ENCODE measurements at places on chromosomes 1 and 21.

DNA sequence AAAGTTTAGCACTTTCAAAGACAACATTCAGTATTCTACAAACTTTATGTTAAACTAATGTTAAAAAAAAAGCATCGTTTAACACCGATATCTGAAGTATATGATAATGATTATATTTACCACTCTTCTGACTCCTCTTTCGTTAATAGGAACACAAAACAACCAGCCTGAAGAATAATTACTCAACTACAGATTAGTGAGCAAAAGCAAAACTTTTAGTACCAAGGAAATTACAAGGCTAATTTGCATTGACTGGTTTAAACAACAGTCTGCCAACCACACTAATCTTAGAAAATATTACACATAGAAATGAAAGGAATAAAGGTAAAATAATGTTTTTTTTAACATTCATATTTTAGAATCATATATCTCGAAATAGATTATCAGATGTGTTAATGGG lies 500.7 kb downstream of the LMO4 start:
- DNase-seq: no peak

DNA sequence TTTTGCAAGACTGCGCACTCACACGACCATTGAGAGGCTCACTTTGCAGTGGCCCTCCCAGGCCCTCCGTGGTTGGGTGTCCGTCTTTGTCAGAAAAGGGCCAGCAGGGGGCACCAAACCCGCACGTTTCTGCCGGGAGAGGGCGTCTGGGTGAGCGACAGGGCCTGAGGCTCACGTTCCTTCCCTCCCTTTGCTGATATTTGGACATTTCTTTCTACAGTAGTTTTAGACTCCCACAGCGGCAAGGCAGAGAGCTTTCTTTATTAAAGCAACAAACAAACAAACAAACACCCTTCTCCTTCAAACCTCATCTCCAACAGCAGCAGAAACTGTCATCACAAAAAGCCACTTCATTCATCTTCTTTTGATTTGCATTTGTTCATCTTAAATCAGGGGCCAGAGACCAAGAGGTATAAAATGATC lies 79.2 kb upstream of the WDR26 start:
- DNase-seq: peak; percentile 98

DNA sequence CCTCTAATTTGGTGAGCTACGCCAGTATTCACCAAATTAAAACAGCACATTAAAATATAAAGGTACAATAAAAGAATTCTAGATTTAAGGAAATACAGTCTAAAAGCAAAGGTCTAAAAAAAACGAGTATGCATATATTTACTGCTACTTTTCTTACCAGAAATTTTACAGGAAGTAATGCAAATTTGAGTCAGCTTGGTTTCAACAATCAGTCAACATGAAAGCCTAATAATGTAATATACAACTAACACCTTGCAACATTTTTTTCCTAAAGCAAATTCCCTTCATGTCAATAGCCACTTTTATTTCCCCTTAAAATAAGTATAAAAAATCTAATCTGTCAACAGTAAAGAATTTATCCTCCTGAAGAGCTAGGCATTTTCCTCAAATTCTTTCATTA lies 11.9 kb downstream of the PTP4A2 start:
- no peak for DNase-seq

GRCh38 chr1:76425201-76426145 lies 350.9 kb downstream of the ST6GALNAC3 start:
- DNase-seq: no peak

GRCh38 chr1:241485145-241485544 lies 34.4 kb downstream of the FH start:
- DNase-seq: no peak

DNA sequence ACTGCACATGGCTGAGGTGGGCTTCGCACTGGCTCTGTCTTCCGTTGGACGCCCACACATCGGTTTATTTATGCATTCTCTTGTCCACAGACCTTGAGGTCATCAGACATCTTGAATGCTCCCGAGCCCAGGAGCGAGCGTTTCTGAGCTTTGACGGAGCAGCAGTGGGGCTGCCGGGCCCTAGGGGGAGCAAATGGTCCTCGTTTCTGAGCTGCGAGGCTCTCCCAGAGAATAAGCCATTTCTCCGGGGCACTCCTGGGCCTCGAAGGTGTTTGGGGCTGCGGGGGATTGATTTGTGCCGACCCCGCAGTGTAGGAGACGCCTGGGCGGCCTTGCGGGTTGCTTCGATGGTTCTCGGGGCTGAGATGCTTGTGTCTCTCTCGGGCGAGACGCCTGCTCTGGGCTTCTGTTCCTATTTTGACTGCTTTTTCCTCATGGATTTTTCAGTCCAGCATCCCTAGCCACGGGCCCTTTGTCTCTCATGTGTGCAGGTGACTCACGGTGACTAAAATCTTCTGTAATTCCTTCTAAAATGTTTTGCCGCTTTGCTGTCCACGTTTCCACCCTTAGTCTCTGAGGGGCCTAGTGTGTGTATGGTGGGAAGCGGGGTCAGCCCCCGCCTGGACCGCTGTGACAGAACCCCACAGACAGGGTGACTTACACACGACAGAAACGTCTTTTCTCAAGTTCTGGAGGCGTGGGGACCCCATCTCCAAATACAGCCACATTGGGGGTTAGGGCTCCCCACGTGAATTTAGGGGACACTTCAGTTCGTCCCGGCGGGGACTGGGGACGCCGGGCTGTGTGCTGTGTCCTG lies 62.1 kb downstream of the FAAP20 start:
- DNase-seq: no peak

DNA sequence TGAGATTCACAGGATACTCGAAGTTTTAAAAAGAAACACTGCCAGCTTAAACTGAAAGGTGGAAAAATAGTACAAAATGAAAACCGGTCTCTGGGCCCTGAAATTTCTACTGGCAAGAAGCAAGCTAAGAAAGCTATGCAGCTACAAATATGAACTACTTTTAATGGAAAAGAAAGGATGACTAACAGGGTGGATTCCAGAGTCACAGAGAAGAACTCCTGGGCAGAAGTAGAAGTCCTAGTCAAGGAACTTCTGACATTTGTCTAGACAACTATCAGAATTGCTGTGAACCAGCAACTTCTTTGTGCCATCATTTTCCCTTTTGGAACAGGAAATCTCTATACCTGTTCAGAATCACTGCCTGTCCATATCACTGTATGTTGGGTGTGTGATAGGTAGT lies 38.1 kb downstream of the CD160 start:
- DNase-seq: no peak

DNA sequence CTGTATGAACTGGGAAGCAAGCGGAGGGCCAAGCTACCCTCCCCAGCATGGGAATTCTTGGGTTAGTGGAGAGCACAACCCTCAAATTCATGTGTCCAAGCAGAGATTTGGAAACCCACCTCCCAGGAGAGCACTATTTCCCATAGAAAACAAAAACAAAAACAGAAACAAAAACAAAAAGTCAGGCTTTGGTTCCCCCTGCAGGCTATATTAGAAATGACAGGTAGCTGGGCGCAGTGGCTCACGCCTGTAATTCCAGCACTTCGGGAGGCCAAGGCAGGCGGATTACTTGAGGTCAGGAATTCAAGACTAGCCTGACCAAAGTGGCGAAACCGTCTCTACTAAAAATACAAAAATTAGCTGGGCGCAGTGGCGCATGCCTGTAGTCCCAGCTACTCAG lies 10.8 kb downstream of the MINDY1 start:
- no peak for DNase-seq

- no peak for DNase-seq
Observed at GRCh38 chr1:214476229-214476985, 75.0 kb downstream of the PTPN14 start.

- no peak for DNase-seq
Observed at GRCh38 chr1:210151052-210151672, 81.4 kb upstream of the SERTAD4 start.

DNA sequence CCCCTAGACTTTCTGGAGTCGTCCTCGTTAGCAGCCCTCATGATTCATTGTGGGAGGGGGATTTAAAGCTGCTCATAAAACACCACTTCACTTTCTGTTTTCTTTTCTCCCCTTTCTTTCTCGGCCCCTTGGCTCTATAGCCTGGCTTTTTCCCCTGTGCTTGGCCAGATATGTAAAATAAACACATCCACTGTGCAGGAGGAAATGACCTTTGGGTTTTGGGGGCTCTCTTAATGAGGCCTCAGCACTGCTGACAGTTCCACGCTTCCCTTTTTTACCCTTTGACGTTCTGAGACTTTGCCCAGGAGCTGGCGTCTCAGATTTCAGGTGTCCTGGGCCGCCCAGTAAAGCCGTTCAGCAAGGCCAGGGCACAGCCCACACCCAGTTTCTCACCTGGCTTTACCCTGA lies 65.7 kb downstream of the RUNX3 start:
- no peak for DNase-seq

DNA sequence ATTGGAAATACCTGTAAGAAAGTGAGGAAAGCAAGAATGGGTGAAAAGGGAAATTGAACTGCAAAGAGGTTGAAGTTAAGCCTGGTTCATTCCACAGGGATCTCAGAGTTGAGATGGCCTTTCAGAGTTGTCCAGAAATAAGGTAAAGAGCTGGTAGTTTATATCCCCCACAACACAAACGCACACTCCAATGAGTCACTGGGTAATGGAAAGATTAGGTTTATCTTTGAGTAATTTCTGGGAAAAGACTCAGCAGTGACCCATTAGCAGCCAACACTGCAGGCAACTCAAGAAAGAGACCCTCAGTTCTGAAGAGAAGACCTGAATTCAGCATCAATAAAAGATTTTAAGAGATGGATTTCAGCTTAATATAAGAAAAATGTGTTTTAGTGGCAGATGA lies 485.5 kb downstream of the PTPRC start:
- no peak for DNase-seq

DNA sequence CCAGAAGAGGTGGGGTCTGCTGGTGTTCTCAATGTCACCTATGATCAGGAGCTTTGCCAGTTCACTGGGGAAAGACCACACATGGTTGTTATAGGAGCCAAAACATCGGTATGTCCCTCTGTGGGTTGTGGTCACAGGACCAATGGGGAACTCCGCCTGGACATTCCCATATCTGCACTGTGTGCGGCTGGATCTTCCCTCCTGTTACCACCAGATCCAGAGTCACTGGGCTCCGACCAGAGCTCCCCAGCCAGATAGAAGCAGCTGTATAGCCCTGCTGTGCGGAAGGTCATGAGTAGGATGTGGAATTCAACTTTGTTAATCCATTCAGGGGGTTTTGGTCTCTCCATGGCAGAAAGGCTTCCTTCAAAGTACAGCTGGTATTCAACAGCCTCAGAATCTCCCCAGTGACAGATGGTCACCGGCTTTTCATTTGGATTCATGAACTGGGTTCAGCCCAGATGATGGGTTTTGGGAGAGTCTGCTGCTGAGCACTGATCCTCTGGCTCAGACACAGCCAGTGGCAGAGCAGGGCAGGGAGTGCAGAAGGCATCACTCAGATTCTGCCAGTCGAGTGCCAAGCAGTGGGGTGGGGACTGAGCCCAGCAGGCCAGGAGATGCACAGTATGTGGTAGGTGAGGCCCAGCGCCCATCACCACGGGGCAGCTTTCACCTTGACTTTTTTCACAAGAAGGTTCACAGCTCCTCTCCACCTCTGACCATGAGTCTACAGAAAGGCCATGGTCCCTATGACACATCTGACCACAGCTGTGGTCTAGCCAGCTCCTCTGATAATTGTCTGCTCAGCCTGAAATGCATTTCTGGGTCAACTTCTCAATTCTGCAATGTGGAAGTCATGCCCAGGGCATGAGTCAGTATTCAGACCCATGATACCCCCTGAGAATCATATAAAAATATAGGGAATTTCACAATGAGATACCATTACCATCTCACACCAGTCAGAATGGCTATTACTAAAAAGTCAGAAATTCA lies 2.9 kb upstream of the SHCBP1L start:
- DNase-seq: no peak

DNA sequence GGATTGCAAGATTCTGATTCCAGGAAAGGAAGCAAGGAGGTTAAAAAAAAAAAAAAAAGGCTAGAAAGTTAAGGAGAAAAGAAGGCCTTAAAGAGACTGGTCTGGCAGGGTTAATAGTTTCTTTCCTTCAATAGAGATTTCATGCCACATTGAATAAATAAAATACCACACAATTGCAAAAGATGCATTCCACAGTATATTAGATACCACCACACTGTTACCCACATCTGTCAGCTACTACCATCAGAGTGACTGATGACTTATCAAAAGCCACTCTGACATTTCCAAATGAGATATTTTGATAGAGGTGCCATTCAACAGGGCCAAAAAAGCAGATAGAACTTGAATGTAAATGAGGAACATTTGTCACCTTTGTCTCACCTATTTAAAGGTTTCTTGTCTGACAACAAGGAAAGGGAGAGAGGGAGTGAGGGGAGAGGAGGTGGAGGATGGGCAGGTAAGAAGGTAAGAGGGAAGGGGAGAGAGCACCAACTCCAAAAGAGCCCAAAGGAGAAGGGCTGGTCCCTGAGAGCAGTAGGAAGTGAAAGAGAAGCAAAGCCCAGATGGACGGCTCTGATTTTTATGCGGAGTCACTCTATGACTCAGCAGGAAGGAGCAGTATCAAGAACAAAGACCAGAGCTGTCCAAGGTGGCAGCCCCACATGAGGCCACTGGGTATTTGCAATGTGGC lies 38.3 kb downstream of the LRRN2 start:
- DNase-seq: no peak

DNA sequence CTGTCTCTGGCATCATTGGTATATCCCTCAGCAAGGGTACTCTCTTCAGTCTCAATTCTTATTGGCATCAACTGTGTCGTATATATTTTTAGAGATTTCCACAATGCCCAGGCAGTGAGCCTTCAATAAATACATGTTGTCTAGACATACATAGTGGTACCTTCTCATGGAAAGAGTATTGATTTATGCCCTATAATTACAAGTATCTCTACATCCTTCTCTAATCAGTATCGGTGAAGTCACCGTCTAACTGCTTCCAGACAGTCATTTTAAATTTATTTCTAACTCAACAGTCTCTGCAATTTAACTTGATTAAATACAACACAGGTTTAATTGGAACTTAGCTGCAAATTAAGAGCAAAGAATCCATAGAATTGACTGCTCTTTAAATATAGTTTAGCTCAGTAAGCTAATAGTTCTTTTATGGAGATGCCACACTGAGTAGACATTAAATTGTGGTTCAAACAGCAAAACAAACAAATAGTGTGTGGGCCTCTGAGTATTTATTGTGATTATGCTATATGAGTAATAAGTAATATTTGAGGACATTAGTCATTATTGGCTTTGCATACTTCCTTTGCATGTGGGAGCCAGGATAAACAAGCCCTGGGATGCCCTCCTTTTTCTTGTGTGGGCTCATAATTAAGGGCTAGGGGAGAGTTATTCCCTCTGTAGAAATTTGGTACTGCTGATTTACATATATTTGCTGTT lies 126.9 kb upstream of the DUSP10 start:
- DNase-seq: no peak

DNA sequence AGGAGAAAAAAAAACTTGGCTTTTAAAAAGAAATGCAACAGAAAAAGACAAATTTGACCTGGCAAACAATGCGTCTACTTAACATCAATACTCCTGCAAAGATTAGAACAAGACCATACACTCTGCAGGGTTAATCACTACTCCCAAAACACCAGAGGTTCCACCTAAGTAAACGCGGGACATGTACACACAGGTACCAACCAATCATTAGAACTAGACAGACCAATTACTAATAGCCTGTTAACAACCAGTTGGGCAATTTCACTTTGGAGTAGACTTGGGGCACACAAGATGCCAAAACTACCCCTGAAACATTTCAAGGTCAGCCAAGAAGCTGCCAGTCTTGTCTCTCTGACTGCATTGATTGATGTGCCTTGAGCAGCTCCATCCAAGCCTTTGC lies 125.8 kb downstream of the RRAGC start:
- no peak for DNase-seq

- no peak for DNase-seq
Observed at GRCh38 chr21:34807146-34807880, 138.5 kb downstream of the CLIC6 start.

GRCh38 chr1:61638296-61638695 lies 86.6 kb downstream of the TM2D1 start:
- no peak for DNase-seq

GRCh38 chr1:161044535-161044907 lies 1.3 kb downstream of the USF1 start:
- no peak for DNase-seq

Measured in H1 (cell line).